ENCODE measurements at places on chromosomes 5 and 9. TPM values are rescaled to one million over a fixed set of nuclear protein-coding genes. Genes with fewer than 3 reads are reported as not detected.

Gene PRLR
- not detected for total RNA-seq

Gene CNOT6
- total RNA-seq: 33.8 TPM

Gene MYMK
- total RNA-seq: not detected

Gene SLC6A19
- not detected for total RNA-seq

Gene NR5A1
- not detected for total RNA-seq

Gene GRXCR2
- not detected for total RNA-seq

Gene SPINK7
- total RNA-seq: not detected

Gene PCDHA1
- total RNA-seq: not detected

Gene TAF11L5
- not detected for total RNA-seq

Gene PTGDS
- total RNA-seq: not detected

Gene SLC35D2
- total RNA-seq: 28.4 TPM

Gene DRD1
- not detected for total RNA-seq

GRCh38 chr9:20594608-20595007 lies 27.7 kb downstream of the MLLT3 start:
- no peak for DNase-seq

DNA sequence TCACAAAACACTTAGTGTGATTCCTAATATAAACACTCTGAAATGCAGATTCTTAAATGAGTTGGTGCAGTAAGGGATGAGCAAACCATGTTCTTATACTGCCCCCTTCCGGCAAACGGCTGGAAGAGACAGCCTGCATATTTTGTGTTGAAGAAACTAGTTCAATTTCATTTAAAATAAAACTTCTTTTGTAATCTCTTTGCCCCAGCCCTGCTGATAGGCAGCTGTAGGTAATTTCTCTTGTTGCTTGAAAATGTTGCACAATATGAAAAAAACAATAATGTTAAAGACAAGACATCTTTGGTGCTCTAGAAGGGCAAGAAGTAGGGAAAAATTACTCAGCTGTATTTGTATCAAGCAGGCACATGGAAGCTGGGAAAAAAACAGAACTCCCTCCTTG lies 89.7 kb upstream of the CCNG1 start:
- DNase-seq: peak; percentile 57

- no peak for DNase-seq
These were observed 39.5 kb upstream of the PSD2 start for GRCh38 chr5:139755892-139756671.

DNA sequence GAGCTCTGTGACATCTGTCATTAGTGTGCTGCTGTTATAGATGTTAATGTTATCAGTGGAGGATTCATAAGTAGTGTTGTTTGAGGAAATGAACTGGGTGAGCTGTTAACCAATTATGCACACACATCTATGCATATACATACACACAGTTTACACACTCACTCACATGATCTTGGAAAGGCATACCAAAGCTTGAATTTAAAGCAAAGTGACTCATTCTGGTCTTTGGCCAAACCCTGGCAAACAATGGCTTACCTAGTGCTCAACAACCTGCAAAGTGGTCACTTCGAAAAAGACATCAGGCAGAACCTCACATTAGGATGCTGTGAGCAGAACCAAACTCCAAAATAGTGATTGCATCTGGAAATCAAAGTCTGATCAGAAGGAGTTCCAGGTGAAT lies 1037.3 kb upstream of the CDH6 start:
- no peak for DNase-seq

DNA sequence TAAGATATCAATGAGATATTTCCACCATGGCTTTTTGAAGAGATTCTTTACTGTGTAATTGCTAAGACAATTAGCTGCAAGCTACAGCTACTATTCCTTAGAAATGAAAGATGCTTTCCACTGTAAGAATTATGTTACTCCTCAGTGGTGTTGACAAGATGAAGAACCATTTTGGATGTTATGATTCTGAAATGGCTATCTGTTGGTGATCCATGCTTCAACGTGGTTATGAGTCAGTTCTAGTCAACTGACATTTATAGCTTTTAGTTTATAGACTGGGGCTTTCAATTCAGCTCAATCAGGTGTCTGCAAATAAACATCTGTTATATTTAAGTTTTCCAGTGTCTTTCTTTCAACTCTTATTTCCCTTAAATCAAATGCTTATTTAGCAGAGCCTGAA lies 93.7 kb downstream of the SGCD start:
- DNase-seq: no peak

DNA sequence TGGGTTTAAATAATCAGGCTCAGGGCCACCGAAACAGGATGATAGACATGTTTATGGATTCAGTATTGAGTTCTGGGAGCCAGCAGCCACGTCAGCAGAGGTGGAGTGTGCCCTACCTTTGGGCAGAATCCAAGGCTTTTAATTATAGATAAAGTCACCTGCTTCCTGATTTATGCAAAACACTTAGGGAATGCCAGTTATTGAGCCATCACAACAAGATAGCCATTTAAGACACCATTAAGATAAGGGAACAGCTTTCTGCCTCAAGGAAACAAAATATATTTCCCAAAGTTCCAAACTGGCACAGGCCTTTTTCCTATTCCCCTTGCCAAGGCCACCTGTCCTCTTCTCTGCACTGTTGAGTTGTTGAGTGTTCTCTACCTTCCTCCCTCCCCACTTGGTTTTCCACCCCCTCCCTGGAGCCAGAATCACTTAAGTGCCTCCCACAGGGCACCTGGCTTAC lies 2.4 kb downstream of the CCL28 start:
- no peak for DNase-seq

DNA sequence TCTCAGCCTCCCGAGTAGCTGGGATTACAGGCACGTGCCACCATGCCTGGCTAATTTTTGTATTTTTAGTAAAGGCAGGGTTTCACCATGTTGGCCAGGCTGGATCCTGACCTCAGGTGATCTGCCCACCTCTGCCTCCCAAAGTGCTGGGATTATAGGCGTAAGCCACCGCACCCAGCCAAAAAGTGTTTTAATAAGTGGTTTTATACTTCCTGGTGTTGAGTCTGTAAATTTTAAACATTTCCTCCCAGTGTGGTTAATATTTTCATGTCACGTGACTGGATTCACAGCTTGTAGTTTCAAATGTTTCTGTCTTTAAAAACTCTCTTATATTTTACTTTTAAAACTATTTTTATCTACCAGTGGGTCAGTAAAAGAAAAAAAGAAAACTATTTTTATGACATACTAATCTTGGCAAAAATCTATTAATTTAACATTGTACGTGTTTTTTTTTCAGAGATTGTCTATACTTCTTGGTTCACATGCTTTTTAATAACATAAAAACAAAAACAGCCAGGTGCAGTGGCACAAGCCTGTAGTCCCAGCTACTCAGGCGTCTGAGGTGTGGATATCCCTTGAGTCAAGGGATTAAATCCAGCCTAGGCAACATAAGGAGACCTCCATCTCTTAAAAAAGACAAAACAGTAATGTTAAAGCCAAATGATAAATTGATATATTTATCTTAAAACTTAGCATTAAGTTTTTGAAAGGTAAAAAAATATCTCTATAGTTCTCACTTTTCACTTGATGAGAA lies 117.1 kb downstream of the DMXL1 start:
- no peak for DNase-seq

DNA sequence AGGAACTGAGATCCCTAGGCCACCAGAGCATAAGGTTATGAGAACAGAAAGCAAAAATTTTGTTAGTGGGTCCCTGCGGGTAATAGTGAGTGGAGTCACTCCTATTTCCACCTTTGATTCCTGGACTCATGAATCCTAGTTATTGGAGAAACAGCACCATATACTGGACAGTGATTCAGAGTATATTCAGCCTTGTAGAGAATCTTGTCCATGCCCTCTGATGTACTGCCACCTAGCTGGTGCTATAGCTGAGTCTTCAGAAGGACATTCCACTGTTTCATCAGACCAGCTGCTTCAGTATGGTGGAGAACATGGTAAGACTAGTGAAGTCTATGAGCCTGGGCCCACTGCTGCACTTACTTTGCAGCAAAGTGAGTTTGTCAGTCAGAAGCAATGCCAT lies 25.0 kb upstream of the ITGA2 start:
- no peak for DNase-seq

DNA sequence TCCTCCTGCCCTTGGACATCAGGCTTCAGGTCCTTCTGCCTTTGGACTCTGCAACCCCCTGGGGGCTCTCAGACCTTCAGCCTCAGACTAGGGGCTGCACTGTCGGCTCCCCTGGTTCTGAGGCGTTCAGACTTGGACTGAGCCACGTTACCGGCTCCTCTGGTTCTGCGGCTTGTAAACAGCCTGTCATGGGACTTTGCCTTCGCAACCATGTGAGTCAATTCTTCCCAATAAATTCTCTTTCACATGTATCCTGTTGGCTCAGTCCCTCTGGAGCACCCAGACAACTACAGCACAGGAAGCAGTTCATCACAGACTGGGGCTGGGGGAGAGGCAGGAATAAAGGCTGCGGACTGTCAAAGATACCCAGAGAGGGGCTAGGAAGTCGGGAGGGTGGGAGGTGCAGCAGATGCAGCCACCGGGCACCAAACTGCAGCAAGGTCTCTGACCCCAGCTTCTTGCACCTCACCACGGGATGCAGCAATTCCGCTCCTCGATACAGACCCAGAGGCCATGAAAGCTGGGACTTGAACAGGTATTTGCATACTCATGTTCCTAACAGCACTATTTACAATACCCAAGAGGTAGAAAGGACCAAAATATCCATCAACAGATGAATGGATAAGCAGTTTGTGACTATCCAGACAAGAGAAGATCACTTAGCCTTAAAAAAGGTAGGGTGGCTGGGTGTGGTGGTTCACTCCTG lies 100.8 kb downstream of the COL23A1 start:
- DNase-seq: no peak

DNA sequence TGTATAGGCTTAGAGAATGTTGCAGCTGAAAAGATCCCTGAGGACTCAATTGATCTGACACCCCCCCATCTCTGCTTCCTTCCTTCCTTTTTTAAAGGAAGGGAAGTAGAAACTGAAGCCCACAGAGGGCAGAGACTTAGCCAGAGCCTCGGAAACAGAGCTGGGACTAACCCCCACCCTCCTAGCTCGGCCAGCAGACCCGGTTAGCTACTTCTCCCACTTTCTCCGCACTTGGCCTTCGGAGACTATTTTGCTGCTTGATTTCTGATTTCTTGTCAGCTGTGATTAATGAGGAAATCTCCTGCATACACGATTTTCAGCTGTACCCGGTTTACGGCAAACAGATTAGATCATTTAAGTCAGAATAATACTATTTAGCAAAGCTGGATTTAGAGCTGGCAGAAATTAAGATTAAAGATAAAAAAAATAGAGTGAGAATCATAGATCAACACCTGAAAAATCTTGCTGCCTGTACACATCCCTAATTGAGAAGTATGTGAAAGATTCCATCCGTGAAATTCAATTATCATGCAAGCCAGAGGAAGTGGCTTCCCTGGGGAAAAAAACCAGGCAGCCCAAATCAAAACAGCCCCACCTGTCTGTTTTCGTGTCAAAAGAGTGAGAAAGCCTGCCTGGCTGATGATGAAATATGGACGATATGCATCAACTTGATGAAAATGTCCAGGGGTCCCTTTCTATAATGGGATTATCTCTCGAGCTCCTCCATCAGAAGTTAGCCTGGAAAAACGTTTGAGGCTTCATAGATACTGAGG lies 159.5 kb upstream of the SHB start:
- DNase-seq: no peak

DNA sequence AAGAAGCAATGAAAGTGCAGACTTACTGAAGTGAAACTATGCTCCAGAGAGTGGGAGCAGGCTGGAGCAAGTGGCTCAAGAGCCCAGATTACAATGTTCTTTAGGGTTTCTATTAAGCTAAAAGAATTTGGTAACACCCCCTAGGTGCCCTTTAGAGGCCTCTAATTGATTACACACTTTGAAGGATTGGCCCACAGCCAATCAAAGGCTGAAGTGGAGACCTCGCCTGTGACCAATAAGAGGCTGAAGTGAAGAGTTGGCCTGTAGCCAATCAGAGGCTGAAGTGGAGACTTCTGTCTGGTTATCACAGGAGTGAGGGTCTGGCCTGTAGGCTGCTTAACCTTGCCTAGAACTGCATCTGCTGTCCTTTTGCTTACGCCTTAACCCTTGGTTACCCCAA lies 46.7 kb upstream of the SPATA31C2 start:
- no peak for DNase-seq

GRCh38 chr9:33163433-33164137 lies 3.6 kb downstream of the B4GALT1 start:
- DNase-seq: no peak

- no peak for DNase-seq
These were observed 51.7 kb upstream of the SLC27A6 start for GRCh38 chr5:128913551-128913950.

- DNase-seq: no peak
These were observed 1.2 kb downstream of the N4BP3 start for GRCh38 chr5:178114325-178115135.

DNA sequence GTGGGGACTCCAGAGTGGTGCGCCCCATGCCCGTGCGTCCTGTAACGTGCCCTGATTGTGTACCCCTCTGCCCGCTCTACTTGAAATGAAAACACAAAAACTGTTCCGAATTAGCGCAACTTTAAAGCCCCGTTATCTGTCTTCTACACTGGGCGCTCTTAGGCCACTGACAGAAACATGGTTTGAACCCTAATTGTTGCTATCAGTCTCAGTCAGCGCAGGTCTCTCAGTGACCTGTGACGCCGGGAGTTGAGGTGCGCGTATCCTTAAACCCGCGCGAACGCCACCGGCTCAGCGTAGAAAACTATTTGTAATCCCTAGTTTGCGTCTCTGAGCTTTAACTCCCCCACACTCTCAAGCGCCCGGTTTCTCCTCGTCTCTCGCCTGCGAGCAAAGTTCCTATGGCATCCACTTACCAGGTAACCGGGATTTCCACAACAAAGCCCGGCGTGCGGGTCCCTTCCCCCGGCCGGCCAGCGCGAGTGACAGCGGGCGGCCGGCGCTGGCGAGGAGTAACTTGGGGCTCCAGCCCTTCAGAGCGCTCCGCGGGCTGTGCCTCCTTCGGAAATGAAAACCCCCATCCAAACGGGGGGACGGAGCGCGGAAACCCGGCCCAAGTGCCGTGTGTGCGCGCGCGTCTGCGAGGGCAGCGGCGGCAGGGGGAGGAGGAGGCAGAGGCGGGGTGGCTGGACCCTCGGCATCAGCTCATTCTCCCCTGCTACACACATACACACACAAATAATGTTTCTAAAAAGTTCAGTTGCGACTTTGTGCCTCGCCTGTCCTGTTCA lies 668 bp downstream of the GLIS3 start:
- DNase-seq: peak; percentile 62

- no peak for DNase-seq
These were observed 11.0 kb downstream of the NELFB start for GRCh38 chr9:137266162-137266527.

DNA sequence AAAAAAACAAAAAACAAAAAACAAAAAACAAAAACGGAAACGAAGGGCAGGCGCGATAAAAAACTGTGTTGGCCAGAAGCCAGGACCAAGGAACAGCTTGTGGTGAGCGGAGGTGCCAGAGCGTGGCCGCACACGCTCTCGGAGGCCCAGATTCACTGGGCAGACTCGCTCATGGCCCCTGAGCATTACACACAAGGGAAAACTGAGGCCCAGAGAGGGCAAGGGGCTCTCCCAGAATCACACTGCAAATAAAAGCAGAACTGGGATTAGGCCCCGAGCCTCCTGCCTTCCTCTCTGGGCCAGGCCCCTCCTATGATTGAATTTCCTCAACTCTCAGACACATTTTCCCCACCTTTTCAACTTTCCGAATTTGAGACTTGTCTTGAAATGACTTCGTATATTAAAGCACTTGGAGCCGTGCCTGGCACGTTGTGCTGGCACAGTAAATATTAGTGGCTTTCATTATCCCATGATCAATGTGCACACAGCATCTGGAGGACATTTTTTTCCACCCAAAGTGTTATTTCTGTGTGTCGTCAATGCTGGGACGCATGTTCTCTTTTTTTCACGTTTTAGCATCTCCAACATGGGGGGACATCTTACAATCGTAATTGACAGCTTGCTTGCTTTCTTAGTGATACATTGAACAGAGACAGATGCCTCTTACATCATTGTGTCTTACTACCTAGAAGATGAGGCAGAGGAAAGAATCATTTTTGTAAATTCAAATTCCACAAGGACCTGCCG lies 7.4 kb downstream of the FIBCD1 start:
- DNase-seq: no peak
